Activated CD4-positive, alpha-beta T cell treated with anti-CD3 and anti-CD28 coated beads, Interleukin-2, amount 10 ng/mL, durations not matched to agents 24 days and 14 days (primary cell): ENCODE measurements at places on chromosomes 2 and 18. TPM values are rescaled to one million over a fixed set of nuclear protein-coding genes. Genes with fewer than 3 reads are reported as not detected.

C2orf78 gene
- 0.07 TPM in 1 of 2 replicates, not detected in the other for total RNA-seq

SF3B1 gene
- total RNA-seq, result 259 and 278 TPM in 2 replicates

GRCh38 chr2:38978908-38979307 lies 89.2 kb downstream of the ARHGEF33 start:
- DNase-seq, result no peak

GRCh38 chr2:85695121-85695520 lies 963 bp downstream of the GNLY start:
- no peak for DNase-seq

GRCh38 chr2:199751492-199752120 lies 99.4 kb downstream of the FTCDNL1 start:
- DNase-seq, result no peak

- DNase-seq, result no peak
Measured at GRCh38 chr2:5409898-5410381, 282.2 kb upstream of the SOX11 start.

DNA sequence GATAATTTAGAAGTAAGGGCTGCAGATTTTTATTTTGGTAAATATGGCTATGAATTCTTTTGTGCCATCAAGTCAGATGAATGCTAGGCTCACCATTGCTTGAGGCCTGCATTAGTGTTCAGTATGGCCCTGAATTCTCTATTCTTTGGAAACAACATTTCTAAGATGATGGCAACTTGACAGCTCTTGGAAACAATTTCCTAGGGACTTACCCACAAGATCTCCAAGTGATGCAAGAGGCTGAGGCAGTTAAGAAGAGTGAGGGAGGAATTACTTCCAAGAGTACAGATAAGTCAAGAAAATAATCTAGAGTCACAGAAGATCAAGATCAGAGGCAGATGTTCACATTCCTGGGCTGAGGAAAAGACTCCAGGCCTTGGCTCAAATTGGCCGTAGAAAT lies 129.1 kb downstream of the NRP2 start:
- DNase-seq, result no peak

- DNase-seq, result no peak
Measured at GRCh38 chr18:68893354-68893753, 95.5 kb downstream of the CCDC102B start.

DNA sequence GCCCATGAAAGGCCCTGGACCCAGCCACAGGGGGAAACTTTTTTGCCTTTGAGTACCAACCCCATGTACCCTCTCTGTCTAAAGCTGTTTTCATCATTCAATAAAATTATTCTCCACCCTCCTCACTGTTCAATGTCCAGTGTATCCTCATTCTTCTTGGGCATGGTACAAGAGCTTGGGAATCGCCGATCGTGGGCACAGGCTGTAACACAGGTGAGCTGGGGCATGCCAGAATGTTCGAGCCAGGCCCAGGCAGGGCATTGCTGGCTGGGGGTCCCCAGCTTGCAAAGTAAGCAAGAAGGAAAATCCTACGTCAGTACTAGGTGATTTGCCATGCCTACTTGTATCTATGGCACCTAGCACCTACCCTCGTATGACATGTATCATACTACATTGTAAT lies 162.1 kb upstream of the NOL4 start:
- DNase-seq, result no peak

DNA sequence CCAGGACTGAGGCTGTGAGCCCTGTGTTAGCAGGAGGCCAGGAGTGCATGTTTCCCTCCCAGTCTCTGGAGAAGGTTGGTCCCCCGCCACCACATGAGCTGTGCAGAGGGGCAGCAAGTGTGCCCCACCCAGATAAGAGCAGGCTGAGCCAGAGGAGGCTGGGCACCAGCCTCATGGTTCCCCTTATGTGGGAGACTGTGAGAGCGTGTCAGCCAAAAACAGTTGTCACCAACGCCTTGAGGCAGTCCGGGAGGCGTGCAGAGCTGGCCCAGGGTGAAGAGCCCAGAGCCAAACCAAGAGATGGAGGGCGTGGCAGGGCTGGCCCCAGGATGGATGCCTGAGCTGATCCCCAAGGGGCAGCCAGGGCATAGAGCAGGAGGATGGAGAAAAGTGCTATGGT lies 128.7 kb upstream of the GLI2 start:
- no peak for DNase-seq

- no peak for DNase-seq
Measured at GRCh38 chr18:36386150-36386920, 88.8 kb downstream of the FHOD3 start.

DNA sequence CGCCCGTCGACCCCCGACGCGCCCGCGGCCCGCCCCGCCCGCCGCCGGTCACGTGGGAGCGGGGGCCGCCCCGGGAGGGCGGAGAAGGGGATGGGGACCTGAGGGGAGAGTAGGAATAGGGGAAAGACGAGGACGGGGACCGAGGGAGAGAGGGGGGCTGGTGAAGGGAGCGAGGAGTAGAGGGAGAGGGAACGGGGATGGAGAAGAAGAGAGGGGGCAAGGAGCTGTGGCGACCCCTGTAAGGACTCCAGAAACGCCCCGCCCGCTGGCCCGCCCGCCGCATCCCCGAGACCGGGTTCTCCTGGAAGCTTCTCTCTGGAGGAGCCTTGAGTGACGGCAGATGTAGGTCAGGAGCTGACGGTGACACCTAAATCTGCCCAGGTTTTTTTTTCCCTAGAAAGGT lies 615 bp downstream of the ADNP2 start:
- peak; percentile 86 for DNase-seq

GRCh38 chr2:20635675-20636584 lies 15.0 kb downstream of the HS1BP3 start:
- DNase-seq, result peak; percentile 83

GRCh38 chr2:238027058-238027457 lies 33.7 kb upstream of the SCLY start:
- DNase-seq, result no peak

GRCh38 chr2:222899413-222900181 lies 38.8 kb downstream of the ACSL3 start:
- DNase-seq, result no peak
